Stimulated activated CD4-positive, alpha-beta T cell treated with anti-CD3 and anti-CD28 coated beads, Interleukin-15, amount 100 ng/mL, for 24 hours (primary cell): ENCODE measurements at places on chromosomes 4 and X.

GRCh38 chr4:157607996-157608395, 387.5 kb downstream of the GRIA2 start:
- no peak for DNase-seq

DNA sequence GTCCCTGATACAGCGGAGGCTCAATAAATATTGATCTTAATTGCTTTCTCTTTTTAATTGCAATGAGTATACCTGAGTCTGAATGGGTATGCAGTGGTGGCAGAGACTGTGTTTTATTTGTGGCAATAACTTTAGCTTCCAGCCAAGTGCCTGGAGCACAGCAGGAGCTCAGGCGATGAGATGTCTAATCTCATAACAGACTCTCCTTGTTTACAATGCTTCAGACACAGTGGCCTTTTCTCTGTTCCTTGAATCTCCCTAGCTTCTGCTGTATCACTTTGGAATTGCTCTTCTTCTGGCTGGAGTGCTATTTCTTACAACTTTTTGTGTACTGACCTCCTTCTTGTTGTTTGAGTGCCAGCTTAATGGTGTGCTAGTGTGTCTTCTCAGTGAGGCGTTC, 91.5 kb upstream of the UNC5C start:
- DNase-seq = no peak

GRCh38 chrX:40100141-40100536, 2.4 kb upstream of the BCOR start:
- no peak for DNase-seq

DNA sequence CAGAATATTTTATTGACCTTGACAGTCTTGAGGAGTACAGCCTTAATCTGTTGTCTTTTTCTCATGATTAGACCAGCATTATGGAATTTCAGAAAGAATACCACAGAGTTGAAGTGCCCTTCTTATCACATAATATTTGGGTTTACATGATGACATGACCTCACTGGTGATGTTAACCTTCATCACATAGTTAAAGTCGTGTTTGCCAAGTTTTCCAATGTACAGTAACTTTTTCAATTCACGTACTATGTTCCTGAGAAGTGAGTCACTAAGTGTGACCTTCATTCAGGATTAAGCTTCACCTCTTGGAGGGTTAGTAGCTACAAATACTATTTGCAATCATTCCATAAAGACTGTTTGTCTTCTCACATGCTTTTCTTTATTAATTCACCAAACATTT, 52.1 kb downstream of the RAB40A start:
- no peak for DNase-seq

GRCh38 chr4:38781854-38782261, 932 bp downstream of the TLR10 start:
- DNase-seq = no peak

DNA sequence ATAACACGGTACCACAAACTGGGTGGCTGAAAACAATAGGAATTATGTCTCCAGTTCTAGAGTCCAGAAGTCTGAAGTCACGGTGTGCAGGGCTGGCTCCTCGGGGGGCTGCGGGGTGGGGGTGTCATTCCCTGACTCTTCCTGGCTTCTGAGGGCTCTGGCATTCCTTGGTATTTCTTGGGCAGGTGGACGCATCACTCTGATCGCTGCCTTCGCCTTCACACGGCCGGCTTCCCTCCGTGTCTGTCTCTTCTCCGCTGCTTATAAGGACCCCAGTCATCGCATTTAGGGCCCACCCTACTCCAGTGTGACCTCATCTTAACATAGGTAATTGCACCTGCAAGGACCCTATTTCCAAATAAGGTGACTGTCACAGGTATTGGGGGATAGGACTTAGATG, 134.6 kb downstream of the CPZ start:
- no peak for DNase-seq

- no peak for DNase-seq
Measured at GRCh38 chr4:101604976-101605375, 185.6 kb upstream of the BANK1 start.

GRCh38 chr4:159227984-159228383, 125.1 kb downstream of the RAPGEF2 start:
- no peak for DNase-seq

GRCh38 chr4:156778606-156779005, 193.0 kb downstream of the PDGFC start:
- no peak for DNase-seq

GRCh38 chrX:128931071-128931470, 592.2 kb downstream of the SMARCA1 start:
- DNase-seq = no peak

DNA sequence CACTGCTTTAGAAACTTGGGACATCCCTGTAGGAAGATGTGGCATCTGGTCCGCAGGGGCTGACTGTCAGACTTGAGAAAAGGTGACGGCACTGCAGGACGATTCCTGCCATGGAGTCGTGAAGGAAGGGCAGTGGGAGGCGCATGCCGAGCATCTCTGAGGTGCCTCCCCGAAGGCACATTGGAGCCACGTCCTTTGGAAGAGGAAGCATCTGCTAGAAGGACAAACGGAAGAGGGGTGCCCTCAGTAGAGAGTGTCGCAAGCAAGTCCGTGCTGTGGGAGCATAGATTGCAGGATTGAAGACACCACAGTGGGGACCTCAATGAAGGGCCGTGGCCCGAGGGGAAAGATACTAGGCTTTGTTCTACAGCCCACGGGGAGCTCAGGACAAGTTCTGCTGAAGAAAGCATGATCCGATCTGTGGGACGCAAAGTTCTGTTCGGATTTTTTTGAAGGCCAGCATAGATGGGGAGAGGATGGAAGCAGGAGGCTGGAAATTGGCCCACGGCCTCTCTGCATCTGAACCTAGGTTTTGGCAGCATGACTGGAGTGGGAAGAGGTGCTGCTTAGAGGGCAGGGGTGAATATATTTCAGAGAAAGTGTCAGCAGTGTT, 24.2 kb upstream of the HELT start:
- DNase-seq = no peak

DNA sequence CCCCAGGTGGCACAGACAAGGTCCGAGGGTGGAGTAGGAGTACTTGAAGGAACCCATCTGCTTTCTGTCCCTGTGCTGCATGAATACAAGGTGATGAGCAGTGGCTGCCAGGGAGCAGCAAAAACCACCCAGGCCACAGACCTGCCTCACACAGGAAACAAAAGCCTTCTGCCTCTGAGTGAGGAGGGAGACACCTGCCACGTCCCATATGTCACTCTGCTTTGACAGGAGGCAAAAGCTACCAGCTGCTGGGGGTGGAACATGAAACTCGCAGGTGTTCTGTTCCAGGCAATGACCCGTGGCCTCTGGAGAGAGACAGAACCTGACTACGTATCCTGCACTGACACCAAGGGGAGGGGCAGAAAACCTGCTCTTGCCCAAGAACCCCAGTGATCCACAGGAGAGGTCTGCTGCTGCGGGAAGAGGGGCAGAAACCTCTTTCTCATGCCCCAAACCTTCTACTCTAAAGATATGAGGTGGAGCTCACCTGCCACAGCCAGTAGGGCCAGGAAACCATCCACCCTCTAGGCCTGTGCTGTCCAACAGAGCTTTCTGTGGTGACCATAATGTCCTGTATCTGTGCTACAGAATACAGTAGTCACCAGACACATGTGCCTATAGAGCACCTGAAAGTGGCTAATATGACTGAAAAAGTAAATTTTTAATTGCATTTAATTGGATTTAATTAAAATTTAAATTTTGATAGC, 172.9 kb downstream of the PRDM5 start:
- DNase-seq = no peak

DNA sequence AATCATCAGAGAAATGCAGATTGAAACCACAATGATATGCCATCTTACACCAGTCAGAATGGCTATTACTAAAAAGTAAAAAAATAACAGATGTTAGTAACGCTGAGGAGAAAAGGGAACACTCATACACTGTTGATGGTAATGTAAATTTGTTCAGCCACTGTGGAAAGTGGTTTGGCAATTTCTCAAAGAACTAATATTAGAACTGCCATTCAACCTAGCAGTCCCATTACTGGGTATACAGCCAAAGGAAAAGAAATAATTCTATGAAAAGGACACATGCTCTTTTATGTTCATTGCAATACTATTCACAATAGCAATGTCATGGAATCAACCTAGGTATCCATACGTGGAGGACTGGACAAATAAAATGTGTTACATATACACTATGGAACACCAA, 566.3 kb downstream of the STPG2 start:
- no peak for DNase-seq

DNA sequence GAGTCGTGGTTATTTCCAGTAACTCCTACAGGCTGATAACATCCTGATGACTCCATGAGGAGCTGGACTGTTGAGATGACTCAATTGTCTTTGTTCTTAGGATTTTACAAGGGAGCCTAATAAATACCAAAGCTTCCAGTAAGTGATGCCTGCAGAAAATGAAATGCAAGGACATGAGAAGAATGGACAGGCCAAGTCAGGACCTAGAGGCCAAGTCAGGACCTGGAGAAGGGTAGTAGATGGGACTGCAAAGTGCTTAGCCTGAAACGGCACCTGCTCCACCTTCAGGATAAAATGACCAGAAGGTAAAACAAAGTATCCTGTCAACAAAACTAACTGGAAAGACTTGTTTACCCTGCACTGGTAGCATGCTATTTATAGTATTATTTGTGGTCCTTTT, 6.4 kb upstream of the SLC10A6 start:
- no peak for DNase-seq

DNA sequence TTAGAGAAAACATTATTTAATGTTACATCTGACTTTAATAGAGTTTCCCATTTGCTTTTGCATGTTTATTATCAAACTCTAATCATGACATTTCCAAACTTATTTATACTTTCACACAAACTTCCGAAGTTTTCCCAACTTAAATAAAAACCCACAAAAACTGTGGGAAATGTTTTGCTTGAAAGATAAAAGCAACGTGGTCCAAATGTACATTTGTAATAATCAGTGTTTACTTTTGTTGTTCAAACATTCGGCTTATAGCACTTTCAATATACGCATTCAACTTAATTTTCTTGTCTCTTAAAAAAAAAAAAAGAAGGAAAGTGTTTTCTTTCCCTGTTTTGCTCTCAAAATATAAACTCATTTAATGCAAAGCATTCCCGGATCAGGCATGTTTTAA, 51.0 kb downstream of the STX18 start:
- no peak for DNase-seq

- no peak for DNase-seq
Measured at GRCh38 chr4:141659539-141659938, 23.2 kb downstream of the IL15 start.

DNA sequence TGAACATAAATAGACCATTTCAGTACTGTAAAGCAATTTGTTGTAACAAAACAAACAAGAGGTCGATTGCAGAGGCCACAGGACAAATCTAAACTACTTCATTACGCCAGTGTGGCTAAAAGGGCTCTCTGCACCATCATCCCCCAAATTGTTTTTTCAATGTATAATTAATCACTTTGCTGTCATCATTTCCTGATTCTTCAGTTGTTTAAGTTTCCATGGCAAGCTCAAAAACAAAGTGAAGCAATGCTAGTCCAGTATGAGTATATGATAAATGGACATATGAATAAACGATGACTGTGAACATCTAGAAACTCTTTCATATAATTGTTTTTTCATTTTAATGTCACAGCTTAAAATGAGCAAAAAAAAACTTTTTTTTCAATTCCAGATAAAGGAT, 235.4 kb upstream of the FGF13 start:
- no peak for DNase-seq

DNA sequence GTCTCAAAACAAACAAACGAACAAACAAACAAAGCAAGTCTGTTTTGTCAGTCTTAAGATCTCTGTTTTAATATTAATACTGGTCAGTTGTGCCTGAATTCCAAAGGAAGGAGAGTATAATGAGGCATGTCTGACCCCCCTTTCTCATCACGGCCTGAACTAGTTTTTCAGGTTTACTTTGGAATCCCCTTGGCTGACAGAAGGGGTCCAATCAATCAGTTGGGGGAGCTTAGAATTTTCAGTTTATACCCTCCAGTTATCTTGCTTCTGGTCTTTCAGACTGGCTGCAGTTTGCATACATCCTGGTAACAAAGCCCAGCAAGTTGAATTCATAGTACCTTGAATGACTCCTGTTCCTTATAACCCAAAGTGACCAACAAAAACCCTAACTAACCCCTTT, 41.1 kb downstream of the TBC1D9 start:
- DNase-seq = no peak

GRCh38 chr4:148004228-148004857, 272.5 kb downstream of the ARHGAP10 start:
- DNase-seq = peak; percentile 18

- no peak for DNase-seq
Measured at GRCh38 chr4:60721685-60722084, 478.4 kb upstream of the ADGRL3 start.

- DNase-seq = no peak
Measured at GRCh38 chrX:94830717-94831116, 1156.7 kb downstream of the FAM133A start.

DNA sequence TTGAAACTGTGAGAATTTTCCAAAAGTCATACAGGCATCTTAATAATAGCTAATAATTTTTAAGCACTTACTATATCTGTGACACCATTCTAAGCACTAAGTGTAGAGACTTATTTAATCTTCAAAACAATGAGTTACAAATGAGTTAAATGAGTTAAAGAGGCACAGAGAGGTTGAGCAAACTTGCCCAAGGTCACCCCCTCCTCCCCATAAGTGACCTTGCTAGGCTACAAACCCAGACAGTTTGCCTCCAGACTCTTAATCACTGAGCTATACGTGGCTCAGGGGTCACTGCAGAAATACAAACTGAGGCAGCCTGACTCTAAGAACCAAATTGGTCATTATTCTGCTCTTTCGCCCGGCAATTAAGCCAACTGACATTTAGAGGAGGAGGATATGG, 15.5 kb downstream of the CTPS2 start:
- DNase-seq = no peak

DNA sequence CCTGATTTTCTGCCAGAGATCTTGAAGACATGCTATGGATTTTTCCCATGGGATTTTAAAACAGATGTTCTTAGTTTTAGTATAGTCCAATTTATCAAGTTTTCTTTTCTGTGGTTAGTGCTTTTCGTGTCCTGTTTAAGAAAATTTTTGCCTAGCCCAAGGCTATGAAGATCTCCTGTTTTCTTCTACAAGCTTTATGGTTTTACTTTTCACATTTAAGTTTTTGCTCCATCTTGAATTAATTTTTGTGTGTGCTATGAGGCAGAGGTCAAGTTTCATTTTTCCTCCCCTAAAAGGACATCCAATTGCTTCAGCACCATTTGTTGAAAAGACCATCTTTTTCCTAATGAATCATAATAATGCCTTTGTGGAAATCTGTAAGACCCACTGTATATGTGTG, 65.6 kb downstream of the POLR2B start:
- no peak for DNase-seq
